ENCODE measurements at places on chromosomes 1 and 21.

DNA sequence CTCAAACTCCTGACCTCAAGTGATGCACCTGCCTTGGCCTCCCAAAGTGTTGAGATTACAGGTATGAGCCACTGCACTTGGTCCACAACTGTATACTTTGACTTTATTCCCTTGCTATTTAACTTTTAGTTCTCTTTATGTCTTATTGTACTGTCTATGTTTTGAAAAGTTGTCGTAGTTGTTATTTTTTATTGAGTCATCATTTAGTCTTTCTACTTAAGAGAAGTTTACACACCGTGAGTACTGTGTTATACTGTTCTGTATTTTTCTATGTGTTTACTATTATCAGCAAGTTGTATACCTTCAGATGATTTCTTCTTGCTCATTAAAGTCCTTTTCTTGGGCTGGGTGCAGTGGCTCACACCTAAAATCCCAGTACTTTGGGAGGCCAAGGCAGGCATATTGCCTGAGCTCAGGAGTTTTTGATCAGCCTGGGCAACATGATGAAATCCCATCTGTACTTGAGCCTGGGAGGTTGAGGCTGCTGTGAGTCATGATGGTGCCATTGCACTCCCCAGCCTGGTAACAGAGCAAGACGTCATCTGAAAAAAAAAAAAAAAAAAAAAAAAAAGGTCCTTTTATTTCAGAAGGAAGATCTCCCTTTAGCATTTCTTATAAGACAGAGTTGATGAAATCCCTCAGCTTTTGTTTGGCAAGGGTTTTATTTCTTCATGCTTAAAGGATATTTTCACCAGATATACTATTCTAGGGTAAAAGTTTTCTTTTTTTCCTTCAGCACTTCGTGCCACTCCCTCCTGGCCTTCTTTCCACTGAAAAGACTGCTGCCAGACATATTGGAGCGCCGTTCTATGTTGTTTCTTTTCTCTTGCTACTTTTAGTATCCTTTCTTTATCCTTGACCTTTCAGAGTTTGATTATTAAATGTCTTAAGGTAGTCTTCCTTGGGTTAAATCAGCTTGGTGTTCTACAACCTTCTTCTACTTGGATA, 47.6 kb downstream of the TNFSF18 start:
- no peak for DNase-seq

- no peak for DNase-seq
Observed at GRCh38 chr1:53460666-53461322, 1.6 kb downstream of the DMRTB1 start.

GRCh38 chr1:167641786-167642500, 11.9 kb downstream of the RCSD1 start:
- DNase-seq, result no peak

DNA sequence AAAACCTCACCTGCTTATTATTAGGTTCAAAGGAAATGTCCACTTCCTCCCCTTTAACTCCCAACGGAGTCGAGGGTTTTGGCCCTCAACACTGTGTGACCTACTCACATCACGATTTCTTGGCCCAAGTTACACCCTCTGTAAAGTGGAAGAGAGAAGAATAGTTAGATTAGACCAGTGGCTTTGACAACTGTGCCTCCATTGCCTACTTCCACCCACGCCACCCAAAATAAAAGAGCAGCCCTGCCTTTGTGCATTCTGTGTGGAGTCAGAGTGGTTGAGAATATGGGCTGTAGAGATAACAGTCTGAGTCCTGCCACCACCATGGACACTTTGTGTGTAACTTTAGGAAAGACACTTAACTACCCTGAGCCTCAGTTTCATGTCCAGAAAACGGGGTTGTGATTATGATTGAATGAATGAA, 4.1 kb upstream of the HDGF start:
- DNase-seq, result no peak

DNA sequence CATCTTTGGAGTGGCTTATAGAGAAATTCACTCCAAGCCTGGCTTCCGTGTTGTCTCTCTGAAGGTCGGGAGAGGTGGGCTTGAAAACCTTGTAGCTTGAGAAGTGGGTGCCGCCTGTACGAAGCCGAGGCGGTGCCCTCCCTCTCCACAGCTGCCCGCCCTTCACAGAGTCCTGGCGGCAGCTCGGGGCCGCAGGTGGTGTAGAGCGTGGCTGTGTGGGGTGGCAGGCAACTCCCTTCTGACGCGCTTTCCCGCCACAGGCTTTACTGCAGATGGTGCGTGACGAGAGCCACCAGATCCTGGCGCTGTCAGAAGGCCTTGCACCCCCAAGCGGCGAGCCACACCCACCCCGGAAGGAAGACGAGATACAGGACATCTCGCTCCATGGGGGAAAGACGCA, 33.1 kb upstream of the DIP2A start:
- no peak for DNase-seq

DNA sequence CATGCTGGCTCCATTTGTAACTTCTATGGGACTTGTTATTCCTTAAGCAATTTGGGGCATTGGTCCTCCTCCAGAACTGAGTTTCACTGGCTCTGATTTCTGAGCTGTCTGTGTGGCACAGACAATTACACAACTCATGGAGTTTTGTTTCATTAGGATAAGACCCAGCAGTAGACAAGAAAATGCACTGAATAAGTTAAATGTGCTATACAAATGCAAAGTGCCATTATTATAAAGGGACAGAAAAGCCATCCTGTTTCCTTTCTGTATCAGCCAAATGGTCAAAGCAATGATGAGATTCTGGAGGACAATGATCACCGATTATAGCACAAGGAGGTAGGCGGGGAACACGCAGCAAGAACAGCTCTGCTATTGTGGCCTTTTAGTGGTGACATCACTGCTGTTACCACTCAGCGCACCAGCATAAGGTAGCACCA, 81.9 kb downstream of the CNIH3 start:
- no peak for DNase-seq

DNA sequence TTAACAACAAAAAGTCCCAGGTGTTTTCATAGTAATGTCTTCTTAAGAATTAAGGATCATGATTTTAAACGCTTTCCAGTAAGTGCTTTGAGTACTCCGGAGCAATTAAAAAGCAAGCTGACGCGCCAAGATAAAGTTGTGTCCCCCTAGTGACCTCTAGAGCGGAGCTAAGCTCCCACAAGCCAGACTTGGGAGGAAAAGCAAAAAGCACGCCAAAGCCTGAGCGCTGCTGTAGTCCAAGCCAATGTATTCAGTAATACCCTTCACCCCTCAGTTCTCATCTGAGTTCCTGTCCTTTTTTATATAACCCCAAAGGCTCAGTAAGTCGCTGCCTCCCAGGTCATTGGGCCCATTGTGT, 3.5 kb upstream of the SLC44A5 start:
- no peak for DNase-seq

GRCh38 chr1:60825593-60825992, 256.8 kb upstream of the NFIA start:
- DNase-seq, result no peak

GRCh38 chr1:116951200-116951935, 41.7 kb downstream of the PTGFRN start:
- peak; percentile 24 for DNase-seq

DNA sequence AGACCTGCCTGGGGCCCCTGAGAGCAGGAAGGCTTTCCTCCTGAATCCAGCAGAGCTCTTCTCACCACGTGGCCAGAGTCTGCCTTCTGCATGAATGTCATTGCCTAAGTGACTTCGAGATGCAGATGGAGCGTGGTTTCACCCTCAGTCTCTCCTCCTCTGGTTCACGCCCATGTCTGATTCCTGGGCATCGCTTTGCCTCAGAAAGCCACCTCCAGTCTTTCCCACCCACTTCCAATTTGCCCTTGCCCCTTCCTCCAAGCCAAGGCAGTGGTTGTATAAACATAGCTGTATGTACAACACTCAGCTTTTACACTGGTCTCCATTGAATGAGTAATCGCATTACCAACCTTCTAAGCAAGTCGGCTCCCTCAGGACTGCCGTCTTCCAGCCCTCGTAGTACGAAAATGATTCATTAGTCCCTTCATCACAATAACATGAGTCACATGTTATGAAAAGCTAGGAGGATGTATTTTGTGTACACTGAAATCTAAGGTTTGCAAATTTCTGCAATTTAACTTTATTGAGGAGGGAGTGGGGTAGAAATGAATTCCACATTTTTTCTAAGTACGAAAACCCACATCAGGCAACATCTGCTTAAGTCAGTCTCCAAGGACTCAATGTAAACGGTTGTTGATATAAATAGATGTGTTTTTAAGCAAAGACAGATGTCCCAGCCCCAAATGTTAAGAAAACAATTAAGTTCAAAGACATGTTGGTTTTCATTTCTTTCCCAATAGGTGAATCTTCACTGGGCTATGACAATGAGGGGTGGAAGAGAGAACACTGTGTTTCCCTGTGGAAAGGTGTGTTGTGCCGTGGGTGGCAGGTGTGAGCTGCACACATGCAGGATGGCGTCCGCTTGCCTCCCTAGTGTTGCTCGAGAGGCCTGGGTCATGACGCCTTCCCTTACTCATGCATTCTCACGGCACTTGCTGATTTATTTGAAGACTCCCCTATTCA, 32.3 kb upstream of the ETS2 start:
- DNase-seq, result peak; percentile 97

DNA sequence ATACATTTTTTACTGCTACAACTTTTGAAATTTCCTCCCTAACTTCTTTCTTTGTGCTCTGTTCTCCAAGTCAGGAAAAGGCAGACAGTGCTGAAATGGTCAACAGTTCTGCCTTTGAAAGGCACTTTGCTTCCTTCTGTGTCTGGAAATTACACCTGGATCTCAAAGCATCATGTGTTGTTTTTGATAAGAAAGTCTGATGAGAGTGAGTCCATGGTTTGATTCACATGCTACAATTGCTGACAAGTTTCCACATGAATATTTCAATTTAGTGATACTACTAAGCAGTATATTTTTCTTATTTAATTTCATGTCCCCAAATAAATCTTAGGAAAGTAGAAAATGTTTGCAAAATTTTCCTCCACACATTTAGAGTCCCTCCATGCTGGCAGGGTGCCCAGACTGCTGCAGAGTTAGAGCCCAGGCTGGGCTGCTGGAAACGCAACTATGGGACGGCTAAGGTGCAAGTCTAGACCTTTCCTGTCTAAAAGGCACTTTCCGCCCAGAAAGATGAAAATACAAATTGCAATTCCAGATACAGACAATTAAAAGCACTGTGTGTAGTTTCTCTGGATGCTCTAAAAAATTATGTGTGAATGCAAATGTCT, 96.6 kb upstream of the RUNX1 start:
- no peak for DNase-seq

GRCh38 chr1:183685112-183685713, 32.1 kb upstream of the APOBEC4 start:
- DNase-seq, result peak; percentile 35

DNA sequence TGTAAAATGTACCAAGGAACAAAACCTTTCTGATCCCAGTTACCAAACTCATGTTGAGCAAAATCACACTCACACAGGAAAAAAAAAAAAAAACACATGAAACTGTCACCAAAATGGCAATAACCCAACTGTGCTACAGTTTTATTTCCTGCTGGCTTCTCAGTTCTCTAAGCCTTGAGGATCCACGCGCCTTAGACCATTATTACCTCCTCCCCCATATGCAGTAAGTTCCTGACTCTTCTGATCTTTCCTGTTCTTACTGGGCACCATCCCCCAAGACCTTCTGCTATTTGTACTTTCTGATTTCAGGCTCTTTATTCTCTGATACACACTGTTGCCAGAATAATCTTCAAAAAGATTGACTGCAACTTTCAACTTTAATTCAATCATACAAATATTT, 79.6 kb downstream of the SLC45A1 start:
- DNase-seq, result no peak

GRCh38 chr1:181140398-181140797, 51.9 kb downstream of the IER5 start:
- DNase-seq, result no peak

DNA sequence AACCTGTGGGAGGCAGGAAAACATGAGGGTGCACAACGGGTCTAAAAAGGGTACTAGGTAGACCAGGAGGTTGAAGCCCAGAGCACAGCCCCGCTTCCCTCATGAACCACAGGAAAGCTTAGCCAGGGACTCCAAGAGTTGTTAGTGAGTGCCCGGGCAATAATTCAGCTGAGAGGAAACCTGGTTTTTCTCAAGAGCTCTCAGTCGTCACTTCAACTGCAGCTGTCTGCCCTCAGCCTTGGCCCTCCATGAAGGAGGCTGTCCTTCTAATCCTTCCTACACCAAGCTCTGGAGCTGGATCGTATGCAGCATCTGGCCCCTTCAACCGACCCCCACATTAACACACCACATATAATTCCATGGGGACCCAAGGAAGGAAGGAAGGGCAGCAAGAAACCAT, 77.0 kb upstream of the BACE2 start:
- no peak for DNase-seq

GRCh38 chr21:15549671-15550070, 180.1 kb upstream of the USP25 start:
- no peak for DNase-seq

DNA sequence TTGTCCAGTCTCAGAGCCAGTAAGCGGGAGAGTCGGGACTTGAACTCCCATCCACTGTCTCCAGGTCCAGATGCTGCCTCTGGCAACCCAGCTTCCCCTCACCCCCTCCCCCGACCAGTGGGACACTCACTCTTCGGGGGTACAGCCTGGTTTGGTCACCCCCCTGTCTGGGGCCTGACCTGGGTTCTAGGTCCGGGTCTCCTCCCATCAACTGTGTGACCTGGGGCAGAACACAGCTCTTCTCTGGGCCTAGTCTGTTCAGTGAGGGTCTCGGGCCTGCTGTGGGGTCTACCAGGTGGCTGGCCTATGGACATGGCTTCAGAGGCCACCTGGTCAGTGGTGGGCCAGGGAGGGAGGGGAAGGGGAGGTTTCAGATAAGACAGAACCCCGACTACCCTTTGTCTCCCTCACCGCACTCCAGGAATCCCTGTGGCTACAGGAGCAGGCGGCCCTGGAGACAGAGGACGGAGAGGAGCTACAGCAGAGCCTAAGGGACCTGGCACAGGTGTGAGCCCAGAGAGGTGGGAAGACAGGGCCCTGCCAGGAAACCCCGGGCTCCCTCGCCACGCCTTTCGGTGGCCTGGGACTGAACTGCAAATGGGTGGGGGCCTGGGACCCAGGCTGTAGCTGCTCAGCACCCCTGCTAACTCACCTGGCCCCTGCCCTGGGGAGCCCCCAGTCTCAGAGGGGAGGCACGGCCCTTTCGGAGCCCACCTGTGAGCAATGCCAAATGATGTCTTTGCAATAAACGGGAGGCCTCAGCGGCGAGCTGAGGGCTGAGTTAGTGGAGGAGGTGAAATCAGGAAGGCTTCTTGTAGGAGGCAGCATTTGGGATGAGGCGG, 4.1 kb upstream of the NBPF3 start:
- no peak for DNase-seq

DNA sequence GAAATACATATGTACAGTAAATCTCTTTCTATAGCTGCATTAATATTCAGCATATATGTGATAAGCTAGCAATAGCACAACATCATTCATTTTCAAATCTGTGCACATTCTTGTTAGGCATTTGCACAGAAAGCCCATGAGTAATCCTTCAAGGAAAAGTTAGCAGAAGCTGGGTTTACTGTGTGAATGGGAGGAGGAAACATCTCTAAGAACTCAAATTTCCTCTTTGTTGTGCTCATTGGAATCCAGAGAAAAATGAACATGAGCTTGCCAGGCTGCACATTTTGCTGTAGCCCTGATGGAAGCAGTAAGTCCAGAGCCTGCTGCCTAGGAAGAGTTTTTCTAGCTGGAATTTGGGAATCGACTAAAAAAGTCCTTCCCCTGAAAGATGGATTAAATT, 214.2 kb upstream of the FOXD3 start:
- DNase-seq, result no peak

All from HFF-Myc (cell line).